ENCODE measurements at places on chromosomes 4 and X. TPM values are rescaled to one million over a fixed set of nuclear protein-coding genes. Genes with fewer than 3 reads are reported as not detected.

DNA sequence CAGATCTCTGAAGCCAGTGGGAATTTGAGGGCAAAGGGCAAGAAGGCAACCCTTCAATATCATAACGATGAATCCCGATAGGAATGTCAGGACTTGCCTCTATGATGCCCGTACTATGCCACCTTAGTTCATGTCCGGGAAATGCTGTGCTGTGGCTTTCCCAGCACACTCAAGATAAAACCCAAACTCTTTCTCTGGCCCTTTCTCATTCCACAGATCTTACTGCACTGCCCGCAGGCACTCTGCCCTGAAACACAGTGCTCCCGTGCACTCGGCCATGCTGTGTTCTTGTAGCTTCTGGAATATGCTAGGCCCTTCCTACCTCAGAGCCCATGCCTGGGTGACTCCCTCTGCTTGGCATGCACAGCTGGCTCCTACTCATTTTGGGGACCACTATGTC lies 26.3 kb downstream of the SORCS2 start:
- H3K4me1 ChIP-seq = no peaks in the 10 kb centered on the region
- no peak overlapping the region for H3K27ac ChIP-seq
- no peak overlapping the region for H3K4me3 ChIP-seq
- DNase-seq = no peak
- no peaks in the 10 kb centered on the region for H3K27me3 ChIP-seq
- no peaks in the 10 kb centered on the region for H3K36me3 ChIP-seq

GRCh38 chr4:5018603-5019002 lies 655 bp downstream of the CYTL1 start:
- no peak for DNase-seq
- H3K27me3 ChIP-seq = peaks cover 20% of the 10 kb centered on the region
- H3K27ac ChIP-seq = no peak overlapping the region
- no peaks in the 10 kb centered on the region for H3K36me3 ChIP-seq
- no peak overlapping the region for H3K4me3 ChIP-seq

DNA sequence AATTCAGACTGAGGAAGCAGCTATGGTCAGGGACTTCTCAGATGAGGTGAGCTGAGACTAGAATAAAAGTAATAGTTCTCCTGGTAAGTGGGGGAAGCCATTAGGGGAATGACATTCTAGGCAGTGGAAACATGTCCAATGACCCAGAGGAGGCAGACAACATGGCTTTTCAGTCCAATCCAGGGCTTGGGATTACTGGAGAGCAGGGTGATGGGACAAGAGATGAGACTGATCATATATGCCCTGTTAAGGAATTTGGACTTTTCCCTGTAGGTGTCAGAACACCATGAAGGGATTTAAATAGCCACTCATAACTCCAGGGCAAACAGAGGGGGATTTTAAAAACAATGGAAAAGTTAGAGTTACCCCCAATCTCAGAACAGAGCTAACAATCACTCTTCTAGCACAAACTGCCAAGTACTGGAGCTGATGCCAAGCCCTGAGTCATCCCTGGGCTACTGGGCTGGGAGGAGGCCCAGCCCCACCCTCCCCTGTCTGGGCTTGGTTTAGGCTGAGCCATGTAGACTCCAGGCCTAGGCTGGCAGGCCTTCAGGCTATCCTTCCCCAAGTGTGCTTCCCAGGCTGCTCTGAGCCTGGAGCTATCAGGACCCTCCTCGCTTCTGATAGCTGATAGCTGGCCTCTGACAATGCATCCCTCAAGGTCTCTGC lies 22.7 kb upstream of the MSN start:
- H3K4me1 ChIP-seq = no peaks in the 10 kb centered on the region
- H3K27ac ChIP-seq = peak overlapping the region; percentile 78
- H3K27me3 ChIP-seq = no peaks in the 10 kb centered on the region
- no peak overlapping the region for H3K4me3 ChIP-seq
- H3K36me3 ChIP-seq = no peaks in the 10 kb centered on the region

DNA sequence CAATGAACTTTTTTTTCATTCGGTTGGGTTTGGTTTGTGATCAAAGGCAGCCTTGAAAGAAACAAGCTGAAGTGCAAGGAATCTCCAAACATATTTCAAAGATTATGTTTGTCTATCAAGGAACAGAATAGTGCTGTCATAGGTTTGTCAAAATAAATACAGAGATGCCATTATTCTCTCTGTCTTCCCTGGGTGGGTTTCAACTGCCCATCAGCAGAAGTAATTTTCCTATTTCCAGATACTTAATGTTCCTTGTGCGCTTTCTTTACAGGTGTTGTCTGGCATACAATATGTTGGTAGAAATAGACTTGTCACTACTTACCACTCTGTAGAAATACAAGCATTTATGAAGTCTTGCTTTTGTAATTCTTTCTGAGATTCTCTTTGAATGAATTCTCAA lies 294.9 kb downstream of the PDHA2 start:
- H3K27ac ChIP-seq = no peak overlapping the region
- H3K27me3 ChIP-seq = no peaks in the 10 kb centered on the region
- DNase-seq = no peak
- no peaks in the 10 kb centered on the region for H3K4me1 ChIP-seq

The CPEB2 gene
- 16.7 TPM for total RNA-seq

All from breast epithelium (tissue), 4 donors.